SW 1271 (cell line): ENCODE measurements at places on chromosomes 5 and 9.

- no peak for DNase-seq
These were observed 209.4 kb downstream of the PIK3R1 start for GRCh38 chr5:68424799-68425537.

DNA sequence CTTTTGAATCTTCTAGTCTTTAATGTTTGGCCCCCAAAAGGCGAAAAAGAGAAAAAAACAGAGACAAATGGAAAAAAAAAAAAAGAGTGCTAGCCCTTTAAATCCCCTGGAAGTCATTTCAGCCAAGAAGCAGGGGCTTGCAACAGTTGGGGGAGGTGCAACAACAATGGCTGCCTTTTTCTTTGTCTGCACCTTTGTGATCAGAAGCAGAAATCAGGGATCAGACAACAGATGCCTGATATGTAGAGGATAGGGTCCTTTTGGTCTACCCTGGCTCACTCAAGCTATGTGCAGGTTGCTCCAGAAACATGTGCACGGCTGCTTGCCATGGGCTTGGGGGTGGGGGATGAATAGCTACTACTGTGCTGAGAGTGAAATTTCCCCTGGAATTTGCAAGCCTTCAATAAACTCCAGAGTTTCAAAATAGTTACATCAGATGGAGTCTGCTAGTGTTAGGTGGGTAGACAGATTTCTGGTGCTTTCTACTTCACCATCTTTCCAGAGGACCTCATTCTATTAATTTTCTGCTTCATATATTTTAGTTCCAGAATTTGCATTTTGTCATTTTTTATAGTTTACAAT is 150.9 kb downstream of the FGF18 start:
- no peak for DNase-seq

GRCh38 chr5:32135086-32135485 is 39.0 kb downstream of the GOLPH3 start:
- DNase-seq = no peak

DNA sequence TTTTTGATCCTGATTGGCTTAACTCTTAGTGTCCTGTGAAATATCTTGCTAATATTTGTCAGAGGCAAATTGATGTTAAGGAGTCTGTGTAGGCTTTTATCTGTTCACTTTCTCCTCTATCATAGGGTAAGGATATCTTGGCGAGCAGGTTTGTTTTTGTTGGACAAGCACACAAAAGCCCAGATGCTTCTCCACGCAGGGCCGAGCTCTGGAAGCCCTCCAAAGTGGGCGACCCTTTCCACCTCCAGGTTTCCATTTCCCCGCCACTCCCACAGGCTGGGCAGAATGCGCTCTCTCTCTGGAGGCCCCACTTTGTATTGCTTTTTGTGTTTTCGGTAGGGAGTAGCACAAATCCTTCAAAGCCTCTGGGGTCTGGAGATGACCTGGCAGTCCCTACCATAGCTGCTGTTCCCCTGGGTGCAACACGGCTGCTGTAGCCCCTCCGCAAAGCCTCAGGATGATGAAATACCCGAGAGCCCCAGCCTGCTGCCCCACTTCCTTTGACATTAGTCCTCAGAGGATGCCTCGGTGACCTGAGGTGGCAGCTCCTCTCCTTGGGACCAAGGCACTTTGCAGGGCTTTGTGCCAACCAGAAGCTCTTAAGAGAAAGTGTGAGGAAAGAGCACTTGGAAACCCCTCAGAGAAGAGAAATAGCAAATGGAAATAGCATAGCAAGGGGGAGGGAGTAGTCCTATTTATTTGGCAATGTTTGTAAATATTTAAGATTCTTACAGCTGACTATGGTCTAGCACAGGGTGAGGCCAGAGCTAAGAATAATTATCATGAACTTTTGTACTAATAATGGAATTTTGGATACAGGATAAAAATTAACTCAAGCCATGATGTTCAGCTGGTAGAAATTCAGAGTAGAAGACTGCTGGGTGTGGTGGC is 122.8 kb downstream of the ARHGEF28 start:
- no peak for DNase-seq

DNA sequence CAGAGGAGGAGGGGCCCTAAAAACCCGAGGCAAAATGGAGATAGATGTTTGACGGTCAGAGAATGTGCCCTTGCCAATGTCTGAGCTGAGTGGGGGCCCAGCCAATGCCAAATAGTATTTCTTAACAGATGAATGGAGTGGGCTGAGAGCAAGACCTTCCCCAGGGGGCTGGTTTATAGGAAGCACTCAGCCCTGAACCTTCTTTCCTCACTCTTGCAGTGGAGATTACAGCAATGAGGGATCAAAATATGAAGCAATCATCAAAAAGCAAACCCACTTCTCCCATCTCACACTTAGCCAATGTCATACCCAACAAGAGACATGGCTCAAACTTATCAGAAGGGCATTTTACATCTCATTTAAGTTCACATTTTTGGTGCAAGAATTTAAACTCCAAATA is 350.3 kb downstream of the GADD45G start:
- DNase-seq = no peak

GRCh38 chr9:33105959-33106358 is 29.5 kb upstream of the SMU1 start:
- no peak for DNase-seq

DNA sequence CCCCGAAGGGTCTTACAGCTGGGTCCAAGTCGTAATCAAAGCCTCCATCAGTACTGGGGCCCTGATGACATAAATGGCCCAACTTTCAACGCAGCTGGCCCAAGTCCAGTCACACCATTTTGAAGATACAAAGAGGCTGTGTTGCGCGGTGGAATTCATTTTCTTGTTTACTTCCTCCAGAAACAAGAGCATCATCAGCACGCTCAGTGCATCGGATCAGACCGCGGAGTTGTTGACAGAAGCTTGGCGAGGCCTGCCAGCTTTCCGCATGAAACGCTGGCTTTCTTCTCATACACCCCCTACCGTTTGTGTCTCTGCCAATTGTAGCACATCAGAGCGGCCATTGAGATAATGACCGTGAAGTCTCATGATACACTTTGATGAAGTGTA is 101.7 kb upstream of the SPATA31D4 start:
- DNase-seq = no peak

- no peak for DNase-seq
These were observed 116.1 kb upstream of the TUT7 start for GRCh38 chr9:86470326-86470725.

- no peak for DNase-seq
These were observed 2.3 kb downstream of the DIRAS2 start for GRCh38 chr9:90640361-90640760.

DNA sequence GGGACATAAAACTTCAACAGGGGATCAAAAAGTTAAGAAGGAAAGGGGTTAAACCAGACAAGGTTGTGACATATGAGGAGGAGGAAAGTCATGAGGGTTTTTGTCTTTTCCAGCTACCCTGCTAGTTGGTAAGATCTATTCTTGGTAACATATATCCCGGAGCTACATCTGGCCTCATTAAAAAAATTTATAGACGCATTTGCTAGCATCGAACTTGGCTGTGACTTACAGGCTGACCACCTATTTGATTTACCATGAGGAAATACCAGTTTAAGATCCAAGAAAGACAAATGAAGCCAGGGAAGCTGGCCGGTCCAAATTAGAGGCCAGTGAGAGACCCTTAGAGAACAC is 87.6 kb upstream of the NIPAL4 start:
- DNase-seq = no peak

DNA sequence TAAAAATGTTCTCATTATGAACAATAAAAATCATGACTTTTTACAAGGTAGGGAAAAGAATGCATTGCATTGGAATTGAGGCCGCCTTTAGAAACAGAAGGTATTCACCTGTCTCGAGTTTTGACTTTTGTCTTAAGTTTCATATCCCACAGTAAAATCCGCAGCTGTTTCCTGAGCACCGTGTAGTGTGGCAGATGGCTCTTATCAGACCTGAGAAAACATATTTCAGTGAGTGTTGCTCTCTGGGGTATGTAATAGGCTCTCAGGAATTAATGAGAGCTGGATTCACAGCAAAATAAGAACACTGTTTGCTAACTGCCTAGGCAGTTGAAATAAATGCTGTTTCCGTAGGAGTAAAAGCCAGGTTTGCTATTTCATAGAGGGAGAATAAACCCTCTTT is 221.4 kb downstream of the CFAP90 start:
- DNase-seq = no peak

GRCh38 chr9:121930956-121931355 is 162.2 kb downstream of the TTLL11 start:
- DNase-seq = no peak
